Activated naive CD4-positive, alpha-beta T cell treated with Interleukin-2 at 50 U/mL for 16 hours (primary cell): ENCODE measurements at places on chromosomes 3 and 15.
A peak's percentile ranks its signal among the peaks of the same experiment; 100 is the strongest.

- DNase-seq, result peak; percentile 13
Observed at GRCh38 chr3:178084938-178085816, 451.1 kb upstream of the KCNMB2 start.

DNA sequence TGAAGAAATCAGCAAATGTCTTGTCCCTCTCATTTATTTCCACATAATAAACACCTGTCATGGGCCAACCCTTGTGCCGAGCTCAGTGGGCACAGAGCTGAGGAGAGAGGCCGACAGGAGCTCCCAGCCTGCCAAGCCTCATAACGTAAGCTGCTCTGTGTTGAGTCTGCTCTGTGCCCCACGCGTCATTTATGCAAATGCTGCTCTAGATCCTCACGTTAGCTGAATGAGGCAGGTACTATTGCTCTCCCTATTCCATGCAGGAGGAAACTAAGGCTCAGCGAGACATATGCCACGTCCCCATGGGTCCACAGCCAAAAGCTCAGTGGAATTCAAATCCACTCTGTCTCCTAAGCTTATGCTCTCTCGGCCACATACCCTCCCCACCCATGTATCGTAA lies 41.5 kb downstream of the EFCAB12 start:
- no peak for DNase-seq

- no peak for DNase-seq
Observed at GRCh38 chr3:15796771-15797641, 773 bp downstream of the ANKRD28 start.

- no peak for DNase-seq
Observed at GRCh38 chr15:101143321-101143720, 108.5 kb downstream of the CHSY1 start.

DNA sequence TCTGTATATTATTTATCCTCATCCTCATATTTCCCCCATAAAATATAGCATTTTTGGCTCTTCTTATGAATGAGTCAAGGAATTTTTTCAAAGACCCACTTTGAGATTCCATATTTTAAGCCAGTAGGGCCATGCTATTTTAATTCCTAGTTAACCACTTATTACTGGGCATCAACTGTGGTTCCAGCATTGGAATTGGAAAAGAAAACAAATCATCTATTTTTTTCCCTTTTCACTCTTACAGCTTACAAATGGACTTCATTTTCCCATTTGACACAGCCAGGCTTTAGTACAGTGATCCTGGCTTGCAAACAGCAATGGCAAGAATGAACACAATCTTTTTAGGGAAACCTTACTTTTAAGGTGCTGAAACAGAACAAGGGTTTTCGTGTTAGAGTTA lies 19.4 kb upstream of the PLCL2 start:
- DNase-seq, result no peak

DNA sequence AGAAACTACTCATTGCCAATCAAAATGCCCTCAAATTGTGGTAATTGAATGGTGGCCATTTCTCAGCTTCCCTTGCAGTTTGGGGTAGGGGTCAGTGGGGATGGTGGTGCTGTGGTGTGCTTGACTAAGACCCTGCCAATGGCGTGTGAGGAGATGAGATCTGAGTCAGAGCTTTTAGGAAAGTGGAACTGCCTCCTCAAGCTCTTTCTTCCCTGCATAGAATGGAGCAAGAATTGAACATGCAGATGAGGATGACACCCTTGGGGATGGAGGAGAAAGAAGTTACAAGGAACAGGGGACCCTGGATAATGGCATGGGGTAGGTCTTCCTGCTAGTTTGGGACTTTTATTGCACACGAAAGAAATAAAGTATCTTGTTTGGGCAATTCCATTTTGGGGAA lies 188.0 kb downstream of the PEX5L start:
- DNase-seq, result no peak

- no peak for DNase-seq
Observed at GRCh38 chr3:111112913-111113312, 41.3 kb downstream of the NECTIN3 start.

DNA sequence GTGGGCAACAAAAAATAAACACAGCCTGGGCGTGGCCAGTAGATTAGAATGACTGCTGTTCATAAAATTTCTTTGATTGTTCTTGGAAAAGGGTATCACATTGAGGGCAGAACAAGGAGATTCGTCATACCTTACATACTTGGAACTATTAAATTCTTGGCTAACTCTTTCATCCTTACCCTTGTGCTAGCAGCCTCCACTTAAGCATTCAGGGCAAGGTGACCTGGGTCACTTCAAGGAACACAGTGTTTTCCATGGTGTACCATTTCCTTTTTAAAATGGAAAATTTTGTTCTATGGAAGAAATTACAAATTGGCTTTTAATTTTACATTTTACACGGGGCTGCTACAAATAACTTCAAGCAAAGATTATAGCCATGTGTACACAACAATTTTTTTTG lies 60.8 kb downstream of the MINDY4B start:
- no peak for DNase-seq

- DNase-seq, result no peak
Observed at GRCh38 chr3:65676580-65676979, 362.1 kb downstream of the MAGI1 start.

GRCh38 chr3:185537369-185537970 lies 14.9 kb downstream of the LIPH start:
- peak; percentile 19 for DNase-seq

- no peak for DNase-seq
Observed at GRCh38 chr3:196951371-196951770, 9.0 kb upstream of the NCBP2 start.

DNA sequence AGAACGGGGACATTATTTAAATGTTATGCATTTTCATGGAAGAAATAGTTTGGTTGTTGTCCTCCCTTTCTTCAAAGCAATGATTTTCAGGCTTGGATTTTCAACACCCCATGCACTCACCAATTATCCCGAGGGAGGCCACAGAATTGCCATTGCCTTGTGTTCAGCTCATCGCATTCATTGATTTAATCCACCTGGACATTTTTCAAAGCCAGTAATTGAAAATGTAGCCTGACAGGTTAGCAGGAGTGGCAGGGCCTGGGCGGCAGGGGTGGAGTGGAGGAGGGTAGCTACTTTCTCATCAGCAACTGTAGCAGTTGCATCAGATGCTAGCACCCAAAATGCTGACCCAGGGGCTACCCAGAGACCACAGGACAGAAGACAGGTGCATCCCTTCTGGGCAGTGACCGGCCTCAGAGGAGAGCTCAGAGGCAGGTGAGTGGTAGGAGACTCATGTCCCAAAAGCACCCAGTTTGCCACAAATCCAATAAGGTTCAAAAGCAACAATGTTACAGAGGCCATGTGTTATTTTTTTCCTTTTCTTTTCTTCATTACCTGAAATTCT lies 242.4 kb downstream of the CD47 start:
- DNase-seq, result no peak

GRCh38 chr3:46851364-46852333 lies 11.6 kb downstream of the MYL3 start:
- no peak for DNase-seq

GRCh38 chr15:69548395-69549180 lies 96.0 kb downstream of the RPLP1 start:
- DNase-seq, result no peak

GRCh38 chr3:128577711-128578110 lies 72.9 kb downstream of the RPN1 start:
- DNase-seq, result no peak

GRCh38 chr3:17307482-17307881 lies 422.7 kb downstream of the PLCL2 start:
- DNase-seq, result no peak

DNA sequence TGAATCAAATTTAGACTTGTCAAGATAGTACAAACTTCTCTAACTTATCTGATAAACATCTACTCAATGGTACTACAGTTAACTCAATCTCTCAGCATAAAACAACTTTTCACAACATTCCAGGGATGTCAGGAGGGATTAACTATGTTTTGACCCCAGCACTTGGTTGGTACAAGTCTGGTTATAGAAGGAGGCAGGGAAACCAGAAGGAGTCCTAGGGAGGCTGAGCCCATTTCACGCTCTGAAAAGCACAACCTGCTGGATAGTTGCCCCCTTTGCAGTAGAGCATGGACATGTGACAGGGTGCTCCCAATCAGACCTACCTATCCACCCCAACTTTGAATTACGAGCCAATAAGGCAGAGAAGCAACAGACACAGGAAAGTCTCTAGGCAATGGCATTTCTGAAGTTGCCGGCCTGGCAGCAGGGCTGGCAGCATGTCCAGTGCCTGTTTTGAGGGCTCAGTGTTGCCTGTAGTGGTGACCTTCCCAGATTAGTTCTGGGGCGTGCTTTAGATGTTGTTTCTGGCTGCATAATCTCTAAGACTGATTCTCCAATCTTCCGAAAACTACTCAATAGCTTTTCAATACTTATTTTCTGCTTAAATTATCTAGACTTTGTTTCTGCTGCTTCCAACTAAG lies 8.2 kb downstream of the ANKUB1 start:
- DNase-seq, result no peak

DNA sequence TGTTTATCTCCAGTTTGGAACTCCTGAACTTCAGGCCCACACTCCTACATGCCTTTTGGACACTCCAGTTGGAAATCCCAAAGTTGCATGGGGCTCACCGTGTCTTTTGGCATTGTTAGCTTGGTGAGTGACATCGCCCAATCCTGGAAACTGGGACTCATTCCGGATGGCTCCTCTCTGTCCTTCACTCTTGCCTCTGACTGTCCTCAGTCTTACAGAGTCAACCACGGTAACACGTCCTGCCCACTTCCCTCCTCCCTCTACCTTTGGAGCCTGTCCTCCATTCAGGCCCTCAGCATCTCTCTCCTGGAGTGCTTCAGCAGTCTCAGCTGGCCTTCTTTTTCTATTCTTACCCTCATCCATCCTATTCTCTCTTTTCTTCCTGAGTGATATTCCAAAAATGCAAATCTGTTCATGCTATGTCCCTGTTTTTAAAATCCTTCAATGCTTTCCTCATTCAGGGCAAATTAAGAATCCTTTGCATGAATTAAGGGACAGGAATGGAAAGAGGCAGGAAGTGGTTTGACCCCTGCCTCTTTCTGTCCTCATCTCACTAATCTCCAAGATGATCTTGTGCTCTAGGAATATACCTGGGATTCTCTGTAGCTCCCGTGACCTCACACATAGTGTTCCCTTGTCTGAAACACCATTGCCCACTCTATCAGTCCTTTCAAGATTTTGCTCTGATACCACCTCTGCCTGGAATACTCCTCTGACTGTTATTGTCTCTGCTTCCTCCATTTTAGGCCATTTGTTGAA lies 42.5 kb downstream of the LPP start:
- DNase-seq, result no peak

GRCh38 chr3:10251006-10251405 lies 2.7 kb downstream of the TATDN2 start:
- DNase-seq, result no peak

- no peak for DNase-seq
Observed at GRCh38 chr3:113034011-113034410, 43.2 kb downstream of the GTPBP8 start.

- no peak for DNase-seq
Observed at GRCh38 chr15:98363955-98364354, 284.4 kb upstream of the IGF1R start.

DNA sequence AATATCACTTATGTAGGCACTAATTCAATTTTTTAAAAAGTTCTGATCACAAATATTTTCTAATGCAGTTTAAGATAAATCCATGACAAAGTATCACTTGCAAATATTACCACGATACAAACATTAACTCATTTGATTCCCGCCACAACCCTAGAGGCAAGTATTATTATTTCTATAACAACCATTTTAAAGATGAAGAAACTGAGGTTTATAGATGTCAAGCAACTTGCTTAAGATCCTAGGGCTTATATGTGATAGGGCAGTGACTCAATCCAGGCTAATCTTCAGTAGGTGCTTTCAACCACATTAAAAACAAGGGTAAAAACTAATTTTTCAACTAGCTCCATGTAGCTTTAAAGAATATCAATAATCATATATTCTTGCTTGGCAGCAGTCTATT lies 1.7 kb downstream of the DYNC1LI1 start:
- DNase-seq, result no peak

- no peak for DNase-seq
Observed at GRCh38 chr3:141557961-141558706, 71.3 kb downstream of the RASA2 start.

DNA sequence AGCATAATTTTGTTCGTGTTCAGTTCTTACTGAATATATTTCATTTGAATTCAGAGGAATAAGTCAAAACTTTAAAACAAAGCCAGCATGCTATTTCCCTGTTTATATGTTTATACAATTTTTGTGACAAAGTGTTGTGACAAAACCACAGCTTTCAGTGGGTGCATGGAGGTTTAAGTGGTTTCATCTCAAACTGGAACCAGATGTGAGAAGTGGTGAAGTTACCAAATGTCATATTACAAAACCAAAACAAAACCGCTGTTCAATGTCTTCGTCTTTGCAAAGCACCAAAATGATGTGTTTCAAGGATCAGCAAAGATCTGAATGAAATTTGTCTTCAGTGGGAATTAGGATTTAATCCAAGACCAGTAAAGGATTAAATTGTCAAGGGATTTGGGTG lies 59.3 kb upstream of the OSTN start:
- DNase-seq, result no peak

DNA sequence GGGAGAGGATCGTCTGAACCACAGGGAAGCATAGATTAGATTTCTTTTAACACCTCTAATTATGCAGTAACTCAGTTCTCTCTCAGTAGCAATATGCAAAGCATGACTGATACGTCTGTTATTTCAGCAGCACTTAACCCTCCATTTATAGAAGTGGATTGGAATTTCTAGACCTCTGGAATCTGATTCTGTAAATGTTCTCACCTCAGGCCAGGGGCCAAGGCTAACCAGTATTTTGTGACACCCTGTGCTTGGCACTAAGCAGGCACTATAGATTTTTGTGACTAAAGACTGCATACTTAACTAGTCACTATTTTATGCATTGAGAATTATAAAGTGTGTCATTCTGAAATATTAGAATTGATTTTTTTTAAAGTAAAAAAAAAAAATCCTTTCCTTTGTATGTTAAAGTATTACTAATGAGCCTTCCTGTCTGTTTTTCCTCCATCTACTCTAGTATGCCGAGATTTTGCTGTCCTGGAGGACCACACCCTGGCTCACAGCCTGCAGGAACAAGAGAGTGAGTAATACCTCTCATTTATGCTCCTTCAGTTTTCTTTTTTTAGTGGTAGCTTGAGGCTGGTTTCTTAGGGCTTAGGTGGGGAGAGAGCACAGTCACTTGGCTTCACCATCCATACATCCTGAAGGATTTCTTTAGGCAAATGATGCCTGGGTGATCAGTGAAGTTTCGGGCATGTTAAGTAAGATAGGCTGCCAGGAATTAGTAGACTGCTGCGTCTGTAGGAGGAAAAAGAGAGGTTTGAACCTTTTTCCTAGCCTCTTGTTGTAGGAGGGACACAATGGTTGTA lies 26.5 kb upstream of the UTS2B start:
- no peak for DNase-seq

DNA sequence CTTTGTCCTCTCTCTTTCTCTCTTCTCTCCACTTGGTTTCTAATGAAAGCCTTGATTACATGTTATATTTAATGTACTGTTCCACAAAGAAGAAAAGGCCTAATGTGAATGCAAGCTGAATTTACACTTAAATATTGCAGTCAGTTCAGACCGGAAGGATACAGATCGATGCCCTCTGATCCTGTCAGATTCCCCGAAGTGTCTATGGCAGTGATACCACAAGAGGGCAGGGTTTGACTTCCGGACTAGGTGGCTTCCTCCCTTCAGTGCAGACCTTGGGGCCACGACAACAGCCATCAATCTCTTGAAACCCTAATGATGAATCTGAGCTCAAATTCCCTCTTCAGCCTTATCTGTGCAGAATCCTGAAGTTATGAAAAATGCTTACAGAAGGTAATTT lies 29.5 kb downstream of the AGTR1 start:
- DNase-seq, result no peak
